Stimulated activated CD8-positive, alpha-beta memory T cell treated with anti-CD3 and anti-CD28 coated beads, Interleukin-15, amount 100 ng/mL, for 1 hour (primary cell): ENCODE measurements at places on chromosomes 6 and 20.

GRCh38 chr6:122733259-122733658, 46.3 kb upstream of the FABP7 start:
- DNase-seq, result no peak

DNA sequence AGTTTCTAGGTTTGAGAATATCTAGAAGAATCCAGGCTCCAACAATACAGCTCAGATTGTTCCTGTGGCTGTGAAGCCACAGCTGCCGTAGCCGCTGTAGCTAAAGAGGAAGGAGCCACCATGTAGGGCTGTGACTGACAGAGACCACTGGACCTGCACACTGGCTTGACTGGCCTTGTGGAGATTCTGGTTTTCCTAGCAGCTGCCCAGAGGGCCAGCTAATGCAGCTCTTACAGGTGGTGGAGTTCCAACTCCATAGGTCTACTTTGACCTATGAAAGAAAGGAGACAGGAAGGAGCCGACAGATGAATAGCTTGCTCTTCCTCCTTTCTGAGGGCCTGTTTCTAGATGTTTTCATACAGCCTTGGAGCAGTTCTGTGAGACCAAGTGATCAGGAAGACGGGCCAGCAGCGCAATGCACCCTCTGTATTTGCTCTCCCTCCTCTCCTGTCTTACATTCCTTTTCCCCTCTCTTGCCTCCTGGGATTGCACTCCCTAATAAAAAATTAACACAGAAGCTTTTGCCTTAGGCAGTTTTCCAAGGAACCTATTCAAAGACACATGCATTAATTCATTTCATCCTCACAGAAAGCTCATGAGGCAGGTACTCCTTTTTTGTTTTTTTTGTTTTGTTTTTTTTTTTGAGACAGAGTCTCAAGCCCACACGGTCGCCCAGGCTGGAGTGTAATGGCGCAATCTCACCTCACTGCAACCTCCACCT, 51.8 kb upstream of the MYB start:
- DNase-seq, result no peak

GRCh38 chr6:129681913-129682205, 28.1 kb downstream of the ARHGAP18 start:
- no peak for DNase-seq

GRCh38 chr6:6811128-6812009, 222.8 kb downstream of the LY86 start:
- DNase-seq, result no peak

GRCh38 chr6:47083586-47084047, 41.5 kb upstream of the ADGRF1 start:
- DNase-seq, result no peak

DNA sequence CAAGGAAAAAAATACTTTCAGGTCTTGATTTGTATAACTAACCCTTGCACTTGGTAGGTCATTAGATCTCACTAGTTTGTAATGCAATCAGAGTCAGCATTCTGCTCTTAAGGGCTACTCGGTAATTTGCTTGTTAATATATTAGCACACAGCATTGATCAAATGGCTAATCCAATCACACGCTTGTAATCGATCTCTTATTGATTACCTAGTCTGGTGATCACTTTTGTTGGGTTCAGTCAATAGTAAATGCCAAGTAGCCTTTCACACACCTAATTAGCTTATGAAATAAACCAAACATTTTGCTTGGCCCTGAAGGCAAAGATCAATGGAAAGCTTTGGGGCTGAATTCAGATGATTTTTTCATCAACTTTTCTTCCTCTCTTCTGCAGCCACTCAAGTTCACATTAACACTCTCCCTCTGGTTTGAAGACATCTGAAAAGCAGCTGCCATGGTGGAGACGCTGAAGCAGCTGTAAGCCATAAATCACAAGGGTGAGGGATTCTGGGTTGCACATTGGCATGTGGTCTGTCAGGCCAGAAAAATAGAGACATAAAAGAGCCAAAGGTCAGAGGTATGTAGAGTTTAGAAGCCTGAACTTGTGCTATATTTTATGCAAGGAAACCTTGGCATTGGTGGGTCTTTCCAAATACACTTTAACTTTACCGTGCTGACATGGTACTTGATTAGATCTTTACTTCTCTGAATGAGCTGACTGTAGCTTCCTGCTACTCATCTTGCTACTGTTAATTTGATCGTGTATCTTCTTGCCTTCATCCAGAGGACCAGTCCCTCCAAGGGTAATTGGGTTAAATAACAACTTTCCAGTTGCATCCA, 234.4 kb downstream of the SIM1 start:
- no peak for DNase-seq

- no peak for DNase-seq
Measured at GRCh38 chr6:157631412-157631811, 191.6 kb upstream of the SNX9 start.

DNA sequence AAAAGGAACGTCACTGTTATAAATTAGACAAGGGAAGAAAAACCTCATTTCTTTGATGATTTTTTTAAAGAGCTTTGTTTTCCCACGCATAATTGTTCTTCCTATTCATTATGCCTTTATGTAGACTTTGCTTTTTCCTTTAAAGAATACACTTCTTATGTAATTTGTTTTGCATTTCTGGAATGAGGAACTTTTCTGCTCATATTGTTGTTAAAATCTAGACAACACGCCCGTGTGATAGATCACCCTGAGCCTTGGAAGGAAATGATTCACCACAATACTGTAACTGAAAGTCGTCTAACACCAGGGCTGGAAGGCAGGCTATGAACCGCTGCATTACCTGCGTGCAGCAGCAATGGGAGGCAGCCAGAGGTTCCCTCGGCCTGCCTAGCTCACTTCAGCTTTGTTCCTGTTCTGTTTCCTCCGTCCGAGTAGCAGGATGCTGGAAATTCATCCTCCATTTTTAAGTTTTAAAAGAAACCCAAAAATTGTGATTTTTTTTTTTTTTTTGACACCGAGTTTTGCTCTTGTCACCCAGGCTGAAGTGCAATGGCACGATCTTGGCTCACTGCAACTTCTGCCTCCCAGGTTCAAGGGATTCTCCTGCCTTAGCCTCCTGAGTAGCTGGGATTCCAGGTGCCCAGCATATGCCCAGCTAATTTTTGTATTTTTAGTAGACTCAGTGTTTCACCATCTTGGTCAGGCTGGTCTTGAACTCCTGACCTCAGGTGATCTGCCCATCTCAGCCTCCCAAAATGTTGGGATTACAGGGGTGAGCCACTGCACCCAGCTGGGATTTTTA, 49.6 kb upstream of the ZNF217 start:
- DNase-seq, result peak; percentile 28

GRCh38 chr6:24910961-24911725, 24.6 kb downstream of the RIPOR2 start:
- no peak for DNase-seq

- no peak for DNase-seq
Measured at GRCh38 chr6:40928307-40928706, 110.7 kb downstream of the UNC5CL start.

- no peak for DNase-seq
Measured at GRCh38 chr6:150004101-150004782, 21.1 kb downstream of the RAET1L start.

DNA sequence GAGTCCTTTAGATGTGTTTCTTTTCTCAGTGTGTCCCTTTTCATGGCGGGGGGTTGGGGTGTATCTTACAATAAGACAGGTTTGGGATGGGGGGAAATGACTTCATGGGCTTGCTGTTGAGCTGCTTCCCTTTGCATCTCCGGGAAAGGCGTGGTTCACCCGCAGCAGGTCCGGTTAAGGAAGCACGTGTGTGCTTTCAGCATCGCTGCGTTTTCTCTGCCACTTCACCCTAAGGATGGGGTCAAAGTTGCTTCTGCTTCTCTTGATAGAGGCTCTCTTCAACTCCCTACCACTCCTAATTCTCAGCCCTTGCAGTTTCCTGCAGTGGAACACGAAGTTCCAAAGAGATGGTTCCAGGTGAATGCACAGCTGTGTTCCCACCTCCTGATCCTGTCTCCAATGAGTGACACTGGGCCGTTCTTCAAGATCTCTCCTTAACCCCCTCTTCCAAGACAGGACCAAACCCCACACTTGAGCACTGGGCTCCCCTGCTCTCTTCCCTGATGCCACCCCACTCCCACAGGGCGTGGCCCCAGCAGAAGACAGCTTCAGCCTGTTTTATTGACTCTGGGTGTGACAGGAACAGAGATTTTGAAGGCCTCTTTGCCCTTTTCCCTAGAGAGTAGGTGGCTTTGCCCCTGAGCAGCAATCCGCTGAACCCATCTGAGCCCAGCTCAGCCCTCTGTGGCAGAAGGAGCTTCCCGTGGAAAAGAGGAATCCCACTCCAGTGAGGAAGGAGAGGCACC, 85.2 kb downstream of the PLEKHG1 start:
- no peak for DNase-seq

GRCh38 chr6:44456070-44456965, 68.8 kb downstream of the CDC5L start:
- DNase-seq, result no peak

DNA sequence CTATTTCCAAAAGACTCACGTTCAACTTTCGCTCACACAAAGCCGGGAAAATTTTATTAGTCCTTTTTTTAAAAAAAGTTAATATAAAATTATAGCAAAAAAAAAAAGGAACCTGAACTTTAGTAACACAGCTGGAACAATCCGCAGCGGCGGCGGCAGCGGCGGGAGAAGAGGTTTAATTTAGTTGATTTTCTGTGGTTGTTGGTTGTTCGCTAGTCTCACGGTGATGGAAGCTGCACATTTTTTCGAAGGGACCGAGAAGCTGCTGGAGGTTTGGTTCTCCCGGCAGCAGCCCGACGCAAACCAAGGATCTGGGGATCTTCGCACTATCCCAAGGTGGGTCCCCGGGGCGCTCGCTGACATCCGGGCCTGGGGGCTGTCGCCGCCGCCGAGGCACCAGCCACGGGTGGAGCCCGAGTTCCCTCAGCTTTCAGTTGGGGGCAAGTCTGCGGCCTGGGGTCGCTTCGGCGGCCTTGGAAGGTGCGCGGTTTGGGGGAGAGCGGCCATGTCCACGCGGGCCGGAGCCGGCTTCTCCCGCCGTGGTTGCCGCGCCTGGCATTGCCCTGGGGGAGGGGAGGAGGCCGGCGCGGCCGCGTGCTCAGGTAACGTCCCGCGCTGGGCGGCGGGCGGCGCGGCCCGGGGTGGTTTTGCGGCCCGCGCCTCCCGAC, 429 bp downstream of the AMD1 start:
- DNase-seq, result peak; percentile 27

- no peak for DNase-seq
Measured at GRCh38 chr20:18223409-18223808, 64.9 kb upstream of the ZNF133 start.

- no peak for DNase-seq
Measured at GRCh38 chr20:62632575-62633090, 9.7 kb upstream of the SLCO4A1 start.

- DNase-seq, result no peak
Measured at GRCh38 chr6:5657684-5658430, 348.9 kb downstream of the NRN1 start.

DNA sequence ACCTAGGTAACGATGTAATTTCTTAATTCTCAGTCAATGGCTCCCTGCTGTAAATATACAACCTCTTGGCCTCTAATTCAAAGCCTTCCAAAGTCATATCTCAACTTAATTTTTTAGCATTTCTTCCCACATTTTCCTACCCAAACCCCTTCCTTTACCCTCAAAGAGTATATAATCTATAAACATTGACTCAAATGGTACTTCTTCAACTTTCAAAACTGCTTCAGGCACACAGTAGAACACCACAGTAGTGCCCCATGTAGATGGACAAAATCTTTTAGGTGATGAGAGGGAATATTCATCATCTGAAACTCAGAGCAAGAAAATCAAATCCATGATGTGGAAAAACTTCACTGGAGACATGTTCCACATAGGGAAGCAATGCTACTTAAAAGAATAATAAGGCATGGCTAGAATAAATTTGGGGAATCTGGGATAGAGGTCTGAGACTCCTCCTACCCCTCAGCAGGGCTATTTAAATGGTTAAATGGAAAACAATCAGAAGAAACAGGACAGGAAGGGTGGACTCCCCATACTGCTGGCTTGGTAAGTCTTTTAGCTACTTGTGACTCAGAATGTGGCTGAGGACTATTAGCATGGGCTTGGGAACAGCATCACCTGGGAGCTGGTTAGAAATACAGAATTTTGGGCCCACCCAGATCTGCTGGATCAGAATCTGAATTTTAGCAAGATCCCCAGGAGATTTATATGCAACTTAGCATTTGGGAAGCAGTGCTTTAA, 6.4 kb downstream of the SLC22A2 start:
- DNase-seq, result no peak

DNA sequence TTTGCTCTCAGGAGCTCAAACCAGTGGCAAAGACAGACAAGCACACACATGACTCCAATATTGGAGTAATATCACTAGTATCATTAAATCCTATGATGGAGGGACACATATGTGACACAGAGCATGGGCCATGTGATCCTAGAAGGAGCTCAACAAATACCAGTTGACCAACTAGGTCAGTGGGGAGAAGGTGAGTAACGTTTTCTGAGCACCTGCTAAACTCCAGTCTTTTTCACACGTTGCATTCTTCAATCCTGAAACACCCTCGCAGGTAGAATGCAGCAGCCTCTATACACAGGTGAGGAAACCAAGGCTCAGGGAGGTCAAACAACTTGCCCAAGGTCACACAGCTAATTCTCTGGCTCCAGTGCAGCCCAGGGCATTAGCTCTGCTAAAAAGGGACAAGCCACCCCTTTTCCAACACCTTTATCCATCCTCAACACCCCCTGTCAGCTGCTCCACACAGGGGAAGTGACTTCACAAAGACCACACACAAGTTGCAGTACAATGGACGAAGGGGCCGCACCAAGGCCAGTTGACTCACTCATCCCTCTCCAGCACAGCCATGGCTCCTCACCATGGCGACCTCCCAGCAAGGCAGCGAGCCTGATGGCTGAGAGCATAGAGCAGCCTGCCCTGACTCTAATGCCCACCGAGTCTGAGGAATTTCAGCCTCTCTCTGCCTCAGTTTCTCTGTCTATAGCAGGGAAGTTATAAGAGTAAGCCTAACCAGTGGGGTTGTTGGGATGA, 4.4 kb downstream of the CAPN11 start:
- no peak for DNase-seq

- no peak for DNase-seq
Measured at GRCh38 chr20:44282192-44282591, 28.8 kb downstream of the FITM2 start.

GRCh38 chr20:2521369-2522305, 12.9 kb upstream of the ZNF343 start:
- DNase-seq, result no peak

- no peak for DNase-seq
Measured at GRCh38 chr20:45971425-45971674, 653 bp downstream of the ZNF335 start.

- no peak for DNase-seq
Measured at GRCh38 chr6:72741083-72741482, 119.2 kb downstream of the KCNQ5 start.
